ENCODE measurements at places on chromosomes 4 and X.
A peak's percentile ranks its signal among the peaks of the same experiment; 100 is the strongest.

DNA sequence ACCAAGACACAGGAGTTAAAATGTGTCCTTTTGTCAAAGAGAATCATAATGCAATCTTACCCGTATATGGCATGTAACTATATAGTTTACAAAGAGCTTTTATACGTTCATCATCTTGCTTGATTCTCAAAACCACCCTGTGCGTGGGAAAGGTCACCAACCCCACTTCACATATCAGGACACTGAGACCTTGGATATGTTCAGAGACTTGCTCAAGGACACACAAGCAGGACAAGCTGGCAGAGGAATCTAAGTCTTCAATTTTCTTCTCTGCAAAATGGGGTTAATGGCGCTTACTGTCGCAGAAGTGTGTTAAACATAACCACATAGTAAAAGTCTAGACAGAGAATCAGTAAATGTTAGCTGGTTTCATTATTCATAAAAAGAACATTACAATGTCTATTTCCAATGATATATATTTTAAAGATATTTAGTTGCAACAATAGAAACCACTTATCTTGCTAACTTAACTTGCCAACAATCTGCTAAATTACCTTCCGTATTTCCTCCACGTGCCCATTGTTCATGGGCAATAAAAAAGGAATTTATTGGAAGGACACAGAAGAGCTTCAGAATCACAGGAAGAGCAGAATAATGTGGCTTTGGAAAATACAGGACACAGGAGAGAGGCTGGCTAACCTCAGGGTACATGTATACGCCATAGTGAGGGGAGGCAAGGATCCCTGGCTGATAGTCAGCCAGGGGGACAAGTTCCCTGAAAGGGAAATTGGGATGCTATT, 64.6 kb upstream of the TAPT1 start:
- no peak for DNase-seq

DNA sequence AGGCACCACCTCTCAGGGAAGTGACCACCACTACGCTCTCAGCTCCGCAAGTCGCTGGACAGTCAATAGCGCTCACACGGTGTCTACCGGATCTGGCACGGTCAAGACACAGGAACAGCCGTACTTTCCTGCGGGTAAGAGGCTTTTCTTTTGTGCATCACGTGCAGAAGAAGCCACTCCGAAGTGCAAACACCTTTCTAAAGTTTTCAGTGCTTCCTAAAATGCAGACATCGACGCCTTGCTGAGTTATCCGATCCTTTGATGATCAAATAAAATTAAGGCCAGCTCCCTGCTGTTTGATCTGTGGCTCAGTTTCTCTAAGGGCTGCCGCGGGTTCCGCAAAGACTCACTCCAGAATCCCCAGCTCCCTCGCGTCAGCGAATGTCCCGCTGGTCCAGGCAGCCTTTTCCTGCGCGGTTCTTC, 71.8 kb downstream of the FBXO8 start:
- DNase-seq: no peak

DNA sequence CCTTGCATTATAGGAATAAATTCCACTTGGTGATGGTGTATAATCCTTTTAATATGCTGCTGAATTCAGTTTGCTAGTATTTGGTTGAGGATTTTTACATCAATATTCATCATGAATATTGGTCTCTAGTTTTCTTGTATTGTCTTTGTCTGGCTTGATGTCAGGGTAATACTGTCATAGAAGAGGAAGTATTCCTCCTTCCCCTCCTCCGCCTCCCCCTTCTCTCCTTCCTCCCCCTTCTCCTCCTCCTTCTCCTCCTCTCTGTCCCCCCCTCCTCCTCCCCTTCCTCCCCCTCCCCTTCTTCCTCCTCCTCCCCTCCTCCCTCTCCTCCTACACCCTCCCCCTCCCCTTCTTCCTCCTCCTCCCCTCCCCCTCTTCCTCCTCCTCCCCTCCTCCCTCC, 65.8 kb downstream of the RGS12 start:
- DNase-seq: no peak

GRCh38 chr4:139018971-139019758, 3.6 kb downstream of the NOCT start:
- DNase-seq: peak; percentile 81

DNA sequence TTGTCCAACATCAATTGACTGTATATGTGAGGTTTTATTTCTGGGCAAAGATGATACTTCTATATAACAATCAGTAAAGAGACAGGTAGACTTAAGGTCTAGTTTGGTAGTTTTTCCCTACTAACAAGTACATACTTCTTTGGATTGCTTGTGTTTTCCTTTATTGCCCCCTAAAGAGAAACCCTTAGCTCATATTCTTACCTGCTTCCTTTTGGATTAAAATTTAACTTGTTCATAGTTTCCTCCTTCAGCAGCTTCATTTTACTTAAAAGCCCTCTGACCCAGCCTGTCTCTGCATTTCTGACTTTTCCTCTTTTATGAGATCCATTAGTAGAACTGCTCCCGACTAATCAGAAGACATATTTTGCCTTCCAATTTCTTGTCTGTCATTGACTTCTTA, 75.7 kb upstream of the GPC4 start:
- DNase-seq: no peak

GRCh38 chr4:150070464-150071170, 7.6 kb upstream of the DCLK2 start:
- peak; percentile 66 for DNase-seq

DNA sequence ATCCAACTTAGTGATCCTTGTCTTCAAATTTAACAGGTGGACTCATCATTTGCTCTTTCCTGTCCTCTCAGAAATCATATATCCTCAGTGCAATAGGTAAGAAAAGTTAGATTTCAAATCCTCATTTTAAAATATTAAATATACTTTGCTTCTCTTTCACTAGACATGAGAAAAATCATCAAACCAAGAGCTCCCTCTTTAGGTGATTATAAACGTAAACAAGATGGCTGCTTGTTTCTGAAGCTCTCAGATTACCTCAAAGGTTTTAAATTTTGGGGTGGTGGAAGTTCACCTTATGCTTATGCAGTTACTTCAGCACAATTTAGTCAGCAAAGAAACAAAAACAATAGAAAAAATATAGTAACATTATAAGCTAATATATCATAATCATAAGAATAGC, 27.3 kb downstream of the CSN3 start:
- DNase-seq: no peak

GRCh38 chr4:102089850-102090621, 255.2 kb downstream of the SLC39A8 start:
- no peak for DNase-seq

DNA sequence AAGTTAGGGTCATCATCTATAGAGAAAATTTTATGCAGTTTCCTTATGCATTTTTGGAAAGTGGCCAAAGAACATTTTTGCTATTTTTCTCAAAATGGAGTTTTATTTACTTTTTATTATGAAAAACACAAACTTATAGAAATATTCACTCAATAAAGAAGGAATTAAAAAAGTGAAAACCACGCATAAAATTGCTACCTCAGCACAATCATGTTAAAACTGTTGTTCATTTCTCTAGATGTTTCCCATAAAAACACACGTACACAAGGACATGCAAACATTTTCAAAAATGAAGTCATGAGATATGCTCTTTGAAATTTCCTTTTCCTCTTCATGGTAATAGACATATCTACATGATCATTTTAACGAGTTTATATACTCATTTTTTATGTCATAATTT, 536.8 kb upstream of the MAGEB18 start:
- DNase-seq: no peak

GRCh38 chr4:123246085-123246484, 150.5 kb upstream of the SPRY1 start:
- DNase-seq: no peak

DNA sequence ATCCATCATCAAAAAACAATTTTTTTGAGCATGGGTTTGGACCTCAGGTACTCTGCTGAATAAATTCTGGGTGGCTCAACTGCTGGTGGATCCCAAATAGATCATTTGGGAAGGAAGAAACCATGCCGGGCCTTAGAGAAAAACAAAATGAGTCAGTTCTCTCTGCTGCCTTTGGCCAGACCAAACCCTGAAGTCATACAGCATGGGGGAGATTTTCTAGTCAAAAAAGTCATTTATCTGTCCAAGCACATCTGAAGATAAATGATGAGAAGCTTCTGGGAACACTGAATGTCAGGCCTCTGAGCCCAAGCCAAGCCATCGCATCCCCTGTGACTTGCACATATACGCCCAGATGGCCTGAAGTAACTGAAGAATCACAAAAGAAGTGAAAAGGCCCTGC, 261.4 kb downstream of the DHX15 start:
- DNase-seq: no peak

DNA sequence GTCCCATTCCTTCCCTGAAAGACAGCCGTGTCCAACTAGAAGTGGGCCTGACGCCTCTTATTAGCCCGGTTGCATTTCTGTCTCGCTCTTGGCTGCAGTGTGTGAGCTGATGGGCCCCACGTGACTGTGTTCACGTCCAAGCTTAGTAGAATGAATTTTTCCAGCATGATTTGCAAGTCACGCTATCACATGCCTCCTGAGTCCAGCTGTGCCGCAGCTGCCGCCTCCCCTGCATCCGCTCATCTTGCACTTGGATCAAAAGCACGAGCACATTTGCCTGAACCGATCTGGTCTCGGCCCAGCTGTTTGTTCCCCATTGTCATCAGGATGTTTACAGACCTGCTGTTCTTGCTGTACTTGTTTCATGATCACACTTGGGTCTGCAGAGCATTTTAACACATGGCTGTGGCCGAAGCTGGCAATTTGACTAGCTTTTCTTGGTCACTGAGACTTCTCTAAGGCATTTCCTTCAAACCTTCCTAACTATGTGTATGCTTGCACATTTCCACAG, 126.5 kb downstream of the KIT start:
- DNase-seq: peak; percentile 94

GRCh38 chr4:99811850-99812249, 4.8 kb upstream of the DAPP1 start:
- peak; percentile 4 for DNase-seq

DNA sequence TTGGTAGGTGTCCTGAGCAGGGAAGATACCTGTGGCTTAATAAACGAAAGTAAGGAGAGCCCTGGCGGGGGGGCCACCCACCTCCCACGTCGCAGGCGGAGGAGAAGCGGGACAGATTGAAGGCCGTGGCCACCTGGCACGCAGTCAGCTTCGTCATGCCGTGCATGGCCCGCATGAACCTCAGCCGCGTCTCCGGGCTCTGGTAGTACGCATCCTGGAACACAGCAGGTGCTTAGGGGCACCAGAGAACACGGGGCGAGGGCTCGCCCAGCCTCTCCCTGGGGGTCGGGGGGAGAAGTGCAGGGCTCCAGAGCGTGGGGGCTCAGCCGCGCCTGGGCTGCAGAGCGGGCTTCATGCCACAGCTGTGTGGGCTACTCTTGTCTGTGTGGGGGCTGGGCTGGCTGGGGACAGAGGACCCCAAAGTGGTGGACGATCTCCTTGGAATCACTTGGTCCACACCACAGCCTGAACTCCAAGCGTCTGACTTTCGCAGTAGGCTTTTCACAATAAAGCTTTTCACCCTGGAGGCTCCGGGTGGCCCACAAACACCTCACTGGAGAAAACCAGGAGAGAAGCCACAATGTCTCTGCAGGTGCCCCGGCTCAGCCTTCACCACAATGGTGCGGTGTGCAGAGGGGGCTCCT, 27.1 kb upstream of the SLC25A6 start:
- DNase-seq: no peak

GRCh38 chr4:37524267-37524666, 161.9 kb downstream of the RELL1 start:
- DNase-seq: no peak

GRCh38 chr4:183517781-183518180, 12.9 kb downstream of the ING2 start:
- DNase-seq: no peak

Measured in fibroblast of skin of right biceps (primary cell).